Astrocyte of the cerebellum (primary cell): ENCODE measurements at places on chromosomes 12 and 14.
A peak's percentile ranks its signal among the peaks of the same experiment; 100 is the strongest.

- DNase-seq: no peak
These were observed 4.9 kb downstream of the NKX2-1 start for GRCh38 chr14:36515105-36515593.

GRCh38 chr12:25986180-25986579, 27.7 kb downstream of the RASSF8 start:
- DNase-seq: no peak

DNA sequence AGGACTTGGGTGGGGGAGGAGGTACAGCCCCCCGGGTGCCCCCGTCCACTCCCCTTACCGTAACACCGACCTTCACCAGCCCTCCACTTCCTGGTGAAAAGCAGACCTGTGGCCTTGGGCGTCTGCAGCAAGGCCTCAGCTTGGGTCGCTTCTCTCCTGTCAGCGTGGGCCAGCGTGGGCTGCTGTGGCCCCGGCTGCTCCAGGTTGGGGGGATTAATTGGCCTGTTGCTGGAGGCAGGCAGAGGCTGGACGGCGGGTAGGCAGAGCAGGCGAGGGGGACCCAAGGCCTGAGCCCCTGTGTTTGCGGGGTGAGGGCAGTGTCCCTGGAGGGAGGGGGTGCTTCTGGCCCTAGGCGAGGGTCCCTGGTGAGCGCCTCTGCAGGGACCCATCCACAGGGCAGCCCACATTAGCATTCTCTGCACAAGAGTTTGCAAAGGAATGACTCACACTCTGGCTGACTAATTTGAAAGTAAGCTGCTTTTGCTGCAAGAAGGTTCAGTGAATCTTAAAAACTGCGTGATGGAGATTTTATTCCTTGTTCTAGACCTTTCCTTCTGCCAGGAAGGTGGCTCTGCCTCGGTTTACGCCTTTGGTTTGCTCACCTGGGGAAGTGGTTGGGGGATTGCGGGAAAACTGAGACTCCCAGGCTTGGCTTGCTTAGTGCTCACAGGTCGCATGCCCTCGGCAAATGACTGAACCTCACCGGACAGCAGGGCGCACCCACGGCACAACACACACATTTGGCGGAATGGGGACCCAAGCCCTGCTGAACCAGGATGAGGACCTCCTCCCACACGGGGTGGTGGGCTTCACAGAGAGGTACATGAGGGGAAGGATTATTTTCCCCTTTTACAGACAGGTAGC, 37.9 kb upstream of the DLK1 start:
- DNase-seq: peak; percentile 59

DNA sequence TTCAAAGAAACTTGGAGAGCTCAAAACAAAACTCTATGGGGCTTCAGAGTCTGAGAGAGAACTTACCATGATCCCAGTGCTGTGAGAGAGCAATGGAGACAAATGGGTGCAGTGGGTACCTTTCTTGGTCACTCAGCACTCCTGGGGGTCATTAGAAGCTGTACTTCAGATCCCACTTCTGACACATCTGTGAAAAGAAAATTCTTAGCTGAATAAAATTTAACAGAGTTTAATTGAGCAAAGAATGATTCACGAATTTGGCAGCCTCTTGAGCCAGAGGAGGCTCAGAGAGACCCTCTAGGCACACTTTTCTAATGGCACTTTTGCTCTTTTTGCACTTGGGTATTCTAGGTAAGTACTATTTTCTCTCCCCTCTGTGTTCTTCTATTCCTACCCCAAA, 96.8 kb upstream of the SYT10 start:
- DNase-seq: no peak

DNA sequence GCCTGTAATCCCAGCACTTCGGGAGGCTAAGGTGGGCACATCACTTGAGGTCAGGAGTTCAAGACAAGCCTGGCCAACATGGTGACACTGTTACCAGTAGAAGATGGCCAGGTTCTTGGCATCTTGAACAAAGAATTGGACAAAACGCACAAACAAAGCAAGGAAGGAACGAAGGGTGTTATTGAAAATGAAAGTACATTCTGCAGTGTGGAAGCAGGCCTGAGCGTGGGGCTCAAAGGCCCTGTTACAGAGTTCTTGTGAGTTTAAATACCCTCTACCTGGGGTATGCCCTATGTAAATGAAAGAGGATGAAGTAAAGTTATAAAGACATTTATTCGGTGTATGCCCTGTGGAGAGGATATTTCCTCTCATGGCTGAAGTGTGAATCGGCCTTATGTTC, 20.8 kb upstream of the CDK17 start:
- DNase-seq: no peak

DNA sequence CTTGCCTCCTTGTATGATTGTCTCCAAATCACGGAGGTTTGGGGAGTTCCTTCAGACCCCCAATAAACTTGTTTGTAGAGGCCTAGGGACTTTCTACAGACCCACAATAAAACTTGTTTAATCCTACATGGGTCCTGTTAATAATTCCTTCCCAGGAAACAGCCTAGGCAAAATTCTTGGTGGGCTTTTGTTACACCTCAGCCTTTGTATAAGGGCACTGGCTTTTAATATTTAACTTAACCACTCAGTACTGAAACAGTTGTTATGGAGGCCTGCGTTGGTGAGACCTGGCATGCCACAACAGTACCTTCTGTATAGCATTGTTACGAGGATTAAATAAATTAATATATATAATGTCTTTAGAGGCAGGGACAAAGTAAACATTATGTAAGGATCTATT, 32.7 kb upstream of the FAR2 start:
- no peak for DNase-seq

DNA sequence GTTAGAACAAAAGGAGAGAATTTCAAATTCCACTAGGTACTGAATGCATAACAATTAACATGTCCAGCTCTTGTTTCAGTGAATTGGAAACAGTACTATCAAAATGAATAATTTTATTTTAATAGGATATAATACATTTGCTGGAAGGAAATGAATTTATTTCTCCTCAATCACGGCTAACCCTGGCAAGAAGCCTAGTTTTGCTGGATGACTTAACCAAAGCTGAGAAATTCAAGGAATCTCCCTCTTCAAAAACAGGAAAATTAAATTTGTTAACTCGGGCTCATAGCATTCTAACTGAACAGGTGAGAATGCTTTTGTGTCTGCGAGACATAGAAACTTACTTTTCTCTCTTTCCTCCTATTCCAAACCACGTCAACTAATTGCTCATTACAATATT, 163.5 kb upstream of the NEDD1 start:
- DNase-seq: peak; percentile 49
